ENCODE measurements at places on chromosomes 6 and 20.

- DNase-seq, result peak; percentile 84
Measured at GRCh38 chr6:38522322-38522721, 117.4 kb downstream of the BTBD9 start.

- DNase-seq, result peak; percentile 5
Measured at GRCh38 chr6:105545228-105545920, 142.5 kb upstream of the PREP start.

DNA sequence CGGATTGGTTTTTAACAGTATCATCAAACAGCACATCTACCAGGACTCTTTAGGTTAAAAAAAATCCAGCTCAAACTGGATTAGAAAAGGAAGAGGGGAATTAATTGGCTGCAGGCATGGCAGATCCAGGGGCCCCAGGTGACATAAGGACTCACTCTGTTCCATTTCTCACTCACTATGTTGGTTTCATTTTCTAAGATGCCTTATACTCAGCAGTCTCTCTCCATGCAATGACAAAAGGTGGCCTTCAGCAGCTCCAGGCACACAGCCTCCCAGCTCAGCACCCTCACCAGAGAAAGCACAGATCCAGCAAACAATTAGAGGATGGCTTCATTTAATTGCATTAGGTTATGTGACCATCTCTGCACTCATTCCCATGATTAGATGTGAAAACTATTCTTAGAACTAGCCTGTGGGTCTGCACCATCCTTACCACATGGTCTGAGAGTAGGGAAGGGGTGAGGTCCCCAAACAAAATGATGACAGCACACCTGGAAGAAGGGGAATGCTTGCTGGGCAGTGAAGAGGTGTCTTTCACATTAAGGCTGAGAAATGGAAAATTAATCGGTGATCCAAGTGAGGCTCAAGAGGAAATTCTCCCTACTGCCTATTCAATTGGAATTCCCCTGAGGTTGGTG is 243.1 kb downstream of the CDH26 start:
- no peak for DNase-seq

DNA sequence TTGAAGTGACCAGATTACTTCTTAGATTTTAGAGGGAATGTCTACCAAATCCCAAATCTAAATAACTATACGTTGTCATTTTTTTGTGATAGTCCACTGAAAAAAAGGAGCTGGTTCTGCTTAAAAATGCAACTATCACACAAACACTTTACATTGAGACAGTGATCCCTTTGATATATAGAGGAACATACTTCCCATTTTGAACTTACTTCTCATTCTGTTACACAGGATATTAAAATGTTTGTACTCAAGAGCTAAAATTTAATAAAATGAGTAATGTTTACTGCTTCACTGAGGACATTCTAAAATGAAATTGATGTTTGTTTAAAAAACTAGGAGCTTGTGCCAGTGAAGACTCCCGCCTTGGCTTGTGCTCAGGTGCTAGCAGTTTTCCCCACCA is 174.1 kb downstream of the CARMIL1 start:
- no peak for DNase-seq

DNA sequence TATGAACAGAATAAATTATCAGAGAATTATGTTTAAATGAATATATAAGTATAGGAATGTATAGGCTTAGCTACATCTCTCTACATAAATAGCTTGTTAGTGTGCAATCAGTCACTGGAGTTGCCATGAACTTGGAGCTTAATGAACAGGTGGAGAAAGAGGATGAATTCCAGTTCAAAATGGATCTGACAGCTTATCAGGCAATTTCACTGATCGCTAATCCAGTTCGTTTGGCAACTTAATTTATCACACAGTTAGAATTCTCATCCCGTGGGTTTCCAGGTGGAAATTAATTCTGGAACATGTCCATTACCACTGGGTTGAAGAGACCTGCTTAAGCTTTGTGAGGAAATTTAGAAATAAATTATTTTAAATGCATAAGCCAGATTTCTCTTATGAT is 118.1 kb downstream of the MACROD2 start:
- no peak for DNase-seq

DNA sequence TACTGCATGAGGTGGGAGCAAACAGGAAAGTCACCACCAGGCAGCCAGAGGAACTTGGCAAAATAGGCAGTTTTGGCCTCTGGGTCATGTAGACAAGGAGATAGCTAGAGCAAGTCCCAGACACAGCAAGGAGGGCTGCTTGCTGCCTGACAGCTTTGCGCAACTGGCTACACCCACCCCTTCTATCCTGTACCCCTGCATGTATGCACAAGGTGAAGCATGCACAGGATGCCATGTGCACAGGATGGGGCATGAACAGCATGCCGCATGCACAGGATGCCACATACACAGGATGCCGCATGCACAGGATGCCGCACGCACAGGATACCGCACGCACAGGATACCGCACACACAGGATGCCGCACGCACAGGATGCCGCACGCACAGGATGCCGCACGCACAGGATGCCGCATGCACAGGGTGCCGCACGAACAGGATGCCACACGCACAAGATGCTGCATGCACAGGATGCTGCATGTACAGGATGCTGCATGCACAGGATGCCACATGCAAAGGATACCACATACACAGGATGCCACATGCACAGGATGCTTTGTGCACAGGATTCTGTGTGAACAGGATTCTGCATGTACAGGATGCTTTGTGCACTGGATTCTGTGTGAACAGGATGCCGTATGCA is 104.9 kb upstream of the IYD start:
- no peak for DNase-seq

DNA sequence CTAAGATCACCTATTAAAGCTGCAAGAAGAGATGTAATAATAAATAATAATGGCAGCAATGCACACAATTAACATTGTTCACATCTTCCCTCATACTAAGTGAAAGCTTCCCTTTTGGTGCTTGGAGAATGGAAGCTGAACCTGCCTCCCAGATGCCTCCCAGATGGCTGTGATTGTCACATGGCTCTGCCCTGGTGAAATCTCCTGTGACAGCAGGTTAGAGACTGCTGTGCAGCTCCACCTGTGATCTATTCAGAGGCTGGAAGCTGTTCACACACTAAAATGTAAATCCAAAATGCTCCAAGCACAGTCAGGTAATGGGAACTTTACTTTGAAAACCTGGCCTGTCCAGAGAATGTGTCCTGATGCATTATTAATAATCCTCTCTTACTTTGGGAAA is 41.7 kb upstream of the RGS17 start:
- no peak for DNase-seq

GRCh38 chr20:25319241-25320034 is 71.2 kb downstream of the ABHD12 start:
- no peak for DNase-seq

DNA sequence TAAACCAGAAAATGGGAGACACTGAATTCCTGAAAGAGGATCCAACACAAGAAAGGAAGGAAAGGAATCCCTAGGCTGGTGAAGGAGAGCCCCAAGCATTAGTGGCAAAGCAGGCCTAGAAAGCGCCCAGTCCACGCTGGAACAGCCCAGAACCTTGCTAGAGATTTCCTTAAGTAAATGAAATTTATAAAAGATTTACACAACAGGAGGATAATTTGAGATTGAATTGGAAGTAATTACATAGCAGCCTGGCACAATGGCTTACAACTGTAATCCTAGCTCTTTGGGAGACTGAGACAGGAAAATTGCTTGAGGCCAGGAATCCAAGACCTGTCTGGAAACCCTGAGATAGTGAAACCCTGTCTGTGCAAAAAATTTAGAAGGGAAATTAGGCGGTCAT is 26.8 kb upstream of the C20orf144 start:
- DNase-seq, result no peak

GRCh38 chr6:72783666-72784065 is 161.8 kb downstream of the KCNQ5 start:
- peak; percentile 59 for DNase-seq

- peak; percentile 18 for DNase-seq
Measured at GRCh38 chr6:140018588-140018987, 644.1 kb upstream of the CITED2 start.

DNA sequence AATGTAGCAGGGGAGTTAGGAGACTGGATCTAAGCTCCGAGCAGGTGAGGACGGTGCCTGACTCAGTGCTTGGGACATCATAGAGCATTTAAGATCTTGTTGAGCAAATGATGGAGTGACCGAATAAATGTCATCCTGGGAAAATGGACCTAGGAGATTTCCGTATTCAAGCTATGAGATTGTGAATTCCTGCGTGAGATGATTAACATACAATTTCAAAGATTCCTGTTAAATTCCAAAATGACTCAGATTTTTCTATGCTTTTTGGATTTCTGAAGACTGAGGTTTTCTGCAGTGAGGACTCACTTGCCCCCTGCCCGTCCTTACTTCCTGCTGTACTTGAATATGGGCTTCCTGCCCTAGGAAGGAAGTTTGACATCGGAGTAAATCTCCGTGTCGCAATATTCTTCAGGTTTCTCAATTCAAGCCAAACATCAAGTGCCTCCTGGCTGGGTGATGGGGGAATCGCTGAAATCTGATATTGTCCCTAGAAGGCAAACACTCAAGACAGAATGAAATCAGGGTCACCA is 5.2 kb downstream of the SYTL3 start:
- peak; percentile 72 for DNase-seq
